KBM-7 (cell line): ENCODE measurements at places on chromosomes 6 and 20.

DNA sequence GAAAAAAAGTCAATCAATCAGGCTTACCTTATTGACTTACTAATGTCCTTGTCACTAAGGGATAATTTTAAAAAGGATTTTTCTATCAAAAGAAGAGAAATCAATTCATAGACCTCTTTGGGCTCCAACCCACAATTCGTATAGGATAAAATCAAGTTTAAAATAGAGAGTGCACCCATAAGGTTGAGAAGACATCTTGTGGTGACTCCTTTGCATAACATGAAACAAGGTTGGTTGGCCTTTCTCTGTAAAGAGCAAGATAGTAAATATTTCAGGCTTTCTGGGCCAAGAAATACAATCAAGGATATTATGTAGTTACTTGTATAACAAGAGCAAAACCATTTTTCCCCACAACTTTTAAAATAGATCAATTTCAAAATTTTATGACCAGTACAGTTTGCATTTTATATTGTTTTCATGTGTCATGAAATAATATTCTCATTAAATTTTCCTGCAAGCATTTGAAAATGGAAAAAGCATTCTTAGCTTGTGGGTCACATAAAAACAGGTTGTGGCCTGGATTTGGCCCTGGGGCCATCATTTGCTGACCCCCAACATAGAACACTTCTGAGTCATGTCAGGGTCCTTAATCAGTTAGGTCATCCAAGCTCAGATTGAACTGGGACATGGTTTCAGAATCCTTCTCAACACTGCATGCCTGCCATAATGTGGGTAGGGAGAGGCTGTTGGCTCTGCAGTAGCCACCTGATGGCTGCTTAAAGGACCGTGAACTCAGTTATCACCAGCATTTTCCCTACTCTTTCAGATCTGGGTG lies 76.7 kb downstream of the MYB start:
- DNase-seq = no peak

DNA sequence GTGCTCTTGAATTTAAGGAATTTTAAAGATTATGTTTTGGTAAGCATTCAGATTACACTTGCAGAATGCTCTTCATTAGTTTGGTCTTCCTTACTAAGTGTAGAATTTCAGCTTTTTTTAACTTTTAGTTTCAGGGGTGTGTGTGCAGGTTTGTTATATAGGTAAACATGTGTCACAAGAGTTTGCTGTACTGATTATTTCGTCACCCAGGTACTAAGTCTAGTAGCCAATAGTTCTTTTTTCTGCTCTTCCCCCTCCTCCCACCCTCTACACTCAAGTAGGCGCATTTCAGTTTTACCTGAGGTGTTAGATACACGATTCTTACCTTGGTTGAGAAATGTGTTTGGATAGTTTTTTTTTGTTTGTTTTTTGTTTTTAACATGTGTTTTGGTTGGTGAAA lies 68.3 kb downstream of the AFG1L start:
- DNase-seq = no peak

- peak; percentile 39 for DNase-seq
Observed at GRCh38 chr6:18263418-18264218, 712 bp downstream of the DEK start.

- no peak for DNase-seq
Observed at GRCh38 chr20:50182346-50182745, 8.3 kb upstream of the CEBPB start.

DNA sequence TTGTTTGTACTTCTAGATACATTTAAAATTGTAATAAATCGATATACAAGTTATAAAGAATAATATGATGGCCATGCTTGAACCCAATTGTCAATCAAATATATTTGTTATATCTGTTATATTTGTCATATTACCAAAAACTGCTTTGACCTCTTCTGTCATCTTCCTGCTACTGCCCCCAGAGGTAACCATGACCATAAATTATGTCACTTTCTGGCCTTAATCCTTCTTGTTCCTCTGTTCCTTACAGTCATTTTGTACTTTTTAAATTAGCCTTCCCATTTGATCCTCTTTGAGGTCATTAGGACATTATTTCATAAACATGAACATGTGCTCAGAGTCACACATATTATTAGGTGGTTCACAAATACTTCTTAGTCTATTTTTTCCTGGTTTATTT lies 124.7 kb downstream of the HFE start:
- DNase-seq = no peak

DNA sequence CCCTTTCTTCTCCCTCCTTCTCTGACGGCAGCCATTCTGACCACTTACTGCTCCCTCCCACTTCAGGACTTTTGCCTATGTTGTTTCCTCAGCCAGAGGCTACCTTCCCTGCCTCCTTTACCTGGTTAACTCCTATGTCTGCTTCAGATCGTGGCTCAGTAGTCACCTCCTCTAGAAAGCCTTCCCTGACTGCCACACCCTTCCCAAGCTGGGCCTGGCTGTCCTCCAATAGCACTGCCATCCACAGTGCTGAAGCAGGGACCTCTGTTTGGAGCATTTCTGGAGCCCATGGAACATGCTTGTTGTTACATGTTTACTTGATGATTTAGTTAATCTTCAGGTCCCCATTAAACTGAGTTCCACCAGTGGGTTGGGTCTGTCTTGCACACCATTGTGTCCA lies 13.8 kb downstream of the XKR7 start:
- DNase-seq = no peak

- DNase-seq = no peak
Observed at GRCh38 chr6:121408321-121408720, 27.1 kb upstream of the GJA1 start.

- DNase-seq = no peak
Observed at GRCh38 chr6:7723554-7723953, 2.3 kb upstream of the BMP6 start.

- no peak for DNase-seq
Observed at GRCh38 chr6:24233813-24234442, 107.9 kb downstream of the NRSN1 start.

DNA sequence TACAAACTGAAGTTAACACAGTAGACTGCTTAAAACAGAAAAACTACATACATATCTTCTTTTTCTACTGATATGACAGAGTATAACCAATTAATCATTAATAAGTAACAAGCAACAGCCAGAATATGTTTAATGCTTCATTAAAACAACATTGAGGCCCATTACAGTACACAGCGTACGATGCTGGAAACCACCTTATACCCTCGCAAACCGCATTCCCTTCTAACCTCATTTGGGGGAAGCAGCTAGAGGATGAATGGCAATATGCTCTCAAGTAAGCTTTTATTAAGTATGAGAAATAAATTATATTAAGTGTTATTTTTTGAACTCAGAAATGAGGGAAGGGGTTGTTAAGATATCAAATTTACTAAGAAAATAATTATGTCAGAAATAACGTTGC lies 142.4 kb downstream of the GMDS start:
- no peak for DNase-seq

GRCh38 chr20:22578221-22579118 lies 5.9 kb downstream of the FOXA2 start:
- DNase-seq = no peak

DNA sequence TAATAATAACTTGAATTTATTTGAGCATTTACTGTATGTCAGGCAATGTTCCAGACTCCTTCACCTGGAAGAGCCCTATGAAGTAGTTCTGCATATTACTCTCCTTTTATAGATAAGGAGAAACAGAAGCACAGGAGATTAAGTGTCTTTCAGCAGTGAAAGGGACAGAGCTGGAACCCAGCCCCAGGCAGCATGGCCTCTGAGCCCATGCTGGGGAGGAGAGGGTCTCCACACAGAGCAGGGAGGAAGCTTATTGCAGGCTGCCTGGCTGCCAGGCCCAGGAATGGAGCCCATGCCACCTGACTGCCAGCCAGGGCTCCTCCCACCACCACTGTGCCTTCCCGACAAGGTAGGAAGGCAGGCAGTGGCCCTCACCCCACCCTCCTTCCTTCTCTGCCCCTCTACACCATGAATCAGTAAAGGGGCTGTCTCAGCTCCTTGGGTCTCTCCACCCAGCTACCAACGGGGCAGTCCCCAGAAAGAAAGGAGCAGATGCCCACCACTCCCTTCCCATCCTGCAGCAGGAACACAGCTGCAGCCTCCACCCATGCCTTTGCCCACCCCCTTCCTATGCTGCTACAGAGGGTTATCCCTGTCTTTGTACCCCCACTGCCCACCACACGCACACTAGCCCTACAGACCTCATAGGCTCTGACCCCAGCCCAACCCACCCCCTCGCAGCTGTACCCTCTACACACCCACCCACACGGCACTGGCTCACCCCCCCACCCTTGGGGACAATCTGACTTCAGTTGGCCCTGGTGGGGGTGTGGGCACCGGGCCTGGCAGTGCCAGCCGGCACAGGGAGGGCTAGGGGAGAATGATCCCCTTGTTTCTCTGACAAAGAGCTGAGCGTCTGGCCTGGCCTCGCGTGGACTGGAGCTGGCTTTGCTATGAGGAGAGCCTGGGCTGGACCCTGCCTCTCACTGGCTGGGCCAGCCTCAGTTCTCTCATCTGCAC lies 41.8 kb downstream of the TFEB start:
- DNase-seq = no peak

DNA sequence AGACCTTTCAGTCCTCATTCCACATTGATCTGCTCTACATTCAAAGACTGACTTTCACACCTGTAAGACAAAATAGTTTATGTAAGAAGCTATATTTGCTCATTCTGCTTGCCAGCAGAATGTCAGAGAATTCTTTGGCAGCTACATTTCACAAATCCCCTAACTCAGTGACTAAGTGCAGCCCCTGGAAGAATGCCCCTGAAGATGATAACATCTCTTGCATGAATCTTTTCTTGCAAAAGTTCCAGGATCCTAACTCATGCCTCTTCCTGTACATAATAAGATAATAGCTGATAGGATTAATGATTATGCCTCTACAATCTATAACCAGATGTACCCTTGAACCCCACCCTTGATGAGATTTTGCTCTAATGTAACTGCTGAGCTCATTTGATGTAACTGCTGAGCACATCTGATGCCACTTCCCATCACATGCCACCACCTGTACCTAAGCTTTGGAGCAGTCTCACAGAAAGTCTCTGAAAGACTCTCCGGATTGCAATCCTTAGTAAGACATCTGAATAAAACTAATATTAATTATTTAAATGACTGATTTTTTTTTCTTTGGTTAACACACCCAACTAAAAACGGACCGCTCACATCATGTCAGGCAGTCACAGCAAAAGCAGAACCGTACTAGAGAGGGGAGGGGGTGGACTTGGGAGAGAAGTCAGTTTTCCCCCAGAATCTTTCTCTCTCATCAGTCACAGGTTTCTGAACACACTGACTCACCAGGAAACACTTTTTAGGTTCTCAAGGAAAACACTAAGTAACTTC lies 684 bp upstream of the DNAH8 start:
- DNase-seq = no peak

GRCh38 chr6:170358496-170358895 lies 51.9 kb downstream of the FAM120B start:
- no peak for DNase-seq

GRCh38 chr20:61551401-61551800 lies 299.3 kb downstream of the CDH4 start:
- no peak for DNase-seq

GRCh38 chr20:6636209-6637159 lies 131.0 kb upstream of the BMP2 start:
- peak; percentile 18 for DNase-seq

DNA sequence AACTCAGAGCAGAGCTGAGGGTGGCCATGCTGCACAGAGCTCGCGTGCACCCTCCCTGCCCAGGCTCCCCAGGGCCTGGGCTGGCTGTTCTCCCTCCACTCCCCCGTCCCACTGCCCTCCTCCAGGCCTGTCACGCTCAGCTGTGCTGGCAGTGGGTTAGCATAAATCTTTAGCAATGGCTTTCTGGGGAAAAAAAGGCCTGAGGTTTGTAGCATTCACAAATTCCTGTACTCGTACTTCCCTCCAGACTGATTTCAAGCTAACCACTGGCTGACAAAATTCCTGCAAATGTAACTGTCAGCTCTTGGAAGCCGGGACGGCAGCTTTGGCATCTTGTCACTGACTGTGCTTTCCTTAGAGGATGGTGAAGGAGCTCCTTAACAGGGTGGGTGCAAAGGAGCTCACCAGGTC lies 22.3 kb upstream of the SMOC2 start:
- DNase-seq = no peak

- DNase-seq = peak; percentile 44
Observed at GRCh38 chr6:25147223-25147622, 132.0 kb upstream of the CARMIL1 start.

DNA sequence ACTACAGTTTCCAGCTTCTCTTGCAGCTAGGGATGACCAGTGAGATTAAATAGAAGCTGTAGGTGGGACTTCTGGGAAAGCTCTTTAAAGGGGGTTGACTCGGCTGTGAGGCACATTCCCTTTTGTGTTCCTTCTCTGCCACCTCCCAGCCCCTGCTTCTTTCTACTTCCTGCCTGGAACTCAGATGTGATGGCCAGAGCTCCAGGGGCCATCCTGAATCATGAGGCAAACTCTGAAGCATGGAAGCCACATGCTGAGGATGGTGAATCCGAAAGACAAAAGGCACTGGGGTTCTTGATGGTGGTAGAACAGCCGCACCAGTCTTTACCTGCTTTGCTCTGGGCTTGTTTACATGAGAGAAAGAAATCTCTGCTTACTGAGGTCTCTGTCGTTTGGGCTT lies 9.1 kb downstream of the CEBPB start:
- DNase-seq = no peak

DNA sequence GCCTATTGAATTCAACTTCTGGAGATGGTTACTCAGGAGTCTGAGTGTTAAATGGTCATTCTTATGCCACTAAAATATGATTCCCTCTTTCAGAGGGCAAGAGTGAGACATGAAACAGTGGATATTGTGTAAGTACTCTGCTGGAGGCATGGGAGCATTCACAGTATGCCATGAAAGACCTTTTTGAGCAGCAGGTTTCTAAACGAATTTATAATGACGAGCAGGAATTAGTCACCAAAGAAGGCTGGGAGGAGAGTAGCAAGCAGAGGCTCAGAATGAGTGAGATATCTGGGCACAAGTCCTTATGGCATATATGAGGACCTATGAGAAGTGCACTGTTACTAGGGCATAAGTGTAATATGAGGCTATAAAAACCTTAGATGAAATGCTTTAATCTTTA lies 10.9 kb upstream of the MYB start:
- DNase-seq = no peak

DNA sequence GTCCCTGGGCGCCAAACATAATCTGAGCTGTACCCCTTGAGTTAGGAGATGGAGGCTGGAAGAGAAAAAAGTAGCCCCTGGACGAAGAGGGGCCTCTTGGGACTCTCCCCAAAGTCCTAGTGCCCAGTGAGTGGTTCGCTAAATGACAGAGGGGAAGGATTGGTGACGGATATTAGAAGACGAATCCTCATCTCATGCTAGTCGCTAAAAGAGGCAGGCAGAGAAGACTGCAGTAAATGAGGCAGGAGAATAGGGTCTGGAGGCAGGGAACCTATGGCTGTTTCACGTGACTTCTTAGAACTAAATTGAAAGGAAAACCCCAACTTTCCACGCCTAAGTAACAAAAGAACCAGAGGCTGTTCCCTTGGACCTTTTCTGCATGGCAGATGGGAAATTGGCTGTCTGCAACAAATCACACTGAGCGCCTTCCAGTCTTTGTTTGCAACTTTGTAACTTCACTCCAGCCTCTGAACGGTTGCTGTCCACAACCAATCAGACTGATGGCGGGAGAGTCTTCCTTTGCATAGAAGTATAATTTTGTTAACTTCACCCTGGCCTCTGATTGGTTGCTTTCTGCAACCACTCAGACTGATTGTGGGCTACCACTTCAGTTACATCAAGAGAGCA lies 731 bp upstream of the RBL1 start:
- DNase-seq = no peak
